ENCODE measurements at places on chromosomes 11 and 22.
A peak's percentile ranks its signal among the peaks of the same experiment; 100 is the strongest.

- DNase-seq: peak; percentile 16
Observed at GRCh38 chr11:44110231-44110679, 14.8 kb downstream of the EXT2 start.

DNA sequence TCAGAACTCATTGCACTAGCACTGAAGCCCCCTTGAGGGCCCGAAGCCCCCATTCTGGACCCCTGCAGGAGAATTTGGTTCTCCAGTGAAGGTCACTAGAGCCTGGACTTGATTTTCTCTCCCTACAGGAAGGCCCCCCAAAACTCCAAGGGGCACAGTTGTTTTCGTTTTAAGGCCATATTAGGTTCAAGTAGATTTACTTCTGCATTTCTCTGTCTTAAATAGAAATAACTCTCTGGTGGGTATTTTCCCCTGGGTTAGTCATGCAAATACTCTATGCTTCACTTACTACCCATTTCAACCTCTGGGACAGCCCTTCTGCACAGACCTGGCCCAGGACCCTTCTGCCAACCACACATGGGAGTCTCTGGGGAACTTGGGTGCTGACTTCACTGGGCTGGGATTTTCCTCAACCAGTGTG, 41.6 kb downstream of the WEE1 start:
- no peak for DNase-seq

GRCh38 chr22:40853961-40854360, 2.5 kb downstream of the ST13 start:
- no peak for DNase-seq

DNA sequence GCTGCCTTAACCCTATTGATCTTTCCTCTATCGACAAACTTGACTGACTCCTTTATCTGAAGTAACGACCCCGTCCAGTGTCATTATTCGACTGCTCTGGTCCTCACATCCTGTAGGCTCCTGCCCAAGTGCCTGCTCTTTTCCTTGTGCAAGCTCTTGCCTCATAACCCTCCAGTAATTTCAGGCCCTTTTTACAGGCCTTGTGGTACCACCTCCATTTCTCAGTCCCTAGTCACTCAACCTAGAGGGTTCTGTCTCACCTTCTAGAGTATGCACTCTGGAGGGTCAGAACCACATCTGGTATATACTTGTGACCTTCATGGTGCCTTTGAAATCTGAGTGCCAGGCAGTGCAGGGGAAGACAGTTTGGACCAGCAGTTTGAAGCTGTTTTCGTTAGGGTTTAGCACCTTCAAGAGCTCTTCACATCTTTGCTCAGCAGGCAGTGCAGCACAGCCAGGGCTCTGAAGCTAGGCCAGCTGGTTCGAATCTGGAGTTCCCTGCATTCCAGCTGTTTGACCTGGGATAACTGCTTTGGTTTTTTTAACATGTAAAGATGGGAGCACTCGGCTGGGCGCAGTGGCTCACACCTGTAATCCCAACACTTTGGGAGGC, 11.2 kb downstream of the SNRPD3 start:
- no peak for DNase-seq

- DNase-seq: no peak
Observed at GRCh38 chr22:45317551-45318167, 7.9 kb downstream of the FAM118A start.

DNA sequence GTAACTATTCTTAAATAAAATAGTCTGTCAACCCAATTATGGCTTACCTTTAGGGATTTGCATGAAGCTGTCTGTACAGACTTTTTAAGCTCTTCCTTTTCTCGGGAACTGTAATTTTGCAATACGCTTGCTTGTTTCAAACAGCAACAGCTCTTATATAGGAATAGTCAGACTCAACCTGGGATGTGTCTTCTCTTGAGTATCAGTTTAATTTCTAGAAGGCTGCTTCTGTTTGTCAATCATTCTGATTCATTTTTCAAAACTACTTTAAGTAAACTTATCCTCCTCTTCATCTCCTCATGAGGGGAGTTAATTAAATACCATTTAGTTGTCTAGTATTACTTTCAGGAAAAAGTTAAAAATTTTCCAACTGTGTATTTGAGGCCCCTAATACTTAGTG, at the start of gene OR10AG1:
Gene OR10AG1 (minus strand): TSS at position 101 of the 400 bp plus-strand sequence. CDS start 38 bp downstream, at position 63.
- no peak for DNase-seq

DNA sequence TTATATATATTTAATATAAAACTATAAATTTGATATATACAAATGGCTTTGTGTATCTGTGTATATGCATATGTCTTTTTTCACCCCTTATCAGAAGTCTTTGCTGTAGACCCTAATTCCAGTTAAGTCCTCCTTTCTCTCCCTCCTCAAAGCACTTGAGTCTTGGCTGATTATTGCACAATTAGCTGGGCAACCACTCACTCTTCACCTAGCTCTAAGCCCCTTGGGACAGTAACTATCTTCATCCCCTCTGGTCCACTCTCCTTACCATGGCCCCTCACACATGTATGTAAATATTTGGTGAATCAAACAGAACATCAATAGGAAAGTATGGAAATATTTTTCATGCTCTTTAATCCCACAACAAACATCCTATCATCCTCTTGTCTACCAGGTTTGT, 909 bp upstream of the OR5B21 start:
- DNase-seq: no peak

All from effector memory CD4-positive, alpha-beta T cell (primary cell).